Caco-2 (cell line): ENCODE measurements at places on chromosomes 1 and 21. TPM values are rescaled to one million over a fixed set of nuclear protein-coding genes. Genes with fewer than 3 reads are reported as not detected.
A peak's percentile ranks its signal among the peaks of the same experiment; 100 is the strongest.

- no peak for DNase-seq
These were observed 7.0 kb upstream of the CD58 start for GRCh38 chr1:116577759-116578314.

Gene TSPEAR
- 0.12 and 0.32 TPM in 2 replicates for total RNA-seq

Gene TMEM125
- total RNA-seq = 22.8 and 25.9 TPM in 2 replicates

GRCh38 chr1:161209790-161210409 is 5.2 kb upstream of the FCER1G start:
- peak; percentile 92 for DNase-seq

DNA sequence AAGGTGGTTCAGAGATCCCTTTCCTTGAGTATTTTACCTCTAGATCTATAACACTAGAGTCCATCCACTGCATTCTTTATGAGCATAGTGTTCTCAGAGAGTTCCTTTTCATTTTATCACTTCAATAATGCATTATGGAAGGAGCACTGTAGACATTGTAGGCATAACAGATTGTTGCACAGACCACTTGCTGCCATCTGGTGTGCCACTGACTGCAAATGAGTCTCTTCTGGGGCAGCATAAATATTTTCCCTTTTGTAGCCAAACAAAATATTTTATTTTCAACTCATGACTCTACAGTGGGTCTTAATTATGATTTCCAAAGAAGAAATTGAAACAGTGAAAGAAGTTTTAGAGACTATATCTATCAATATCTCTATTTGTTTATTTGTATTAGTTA is 290.4 kb downstream of the OLFM3 start:
- DNase-seq = no peak

DNA sequence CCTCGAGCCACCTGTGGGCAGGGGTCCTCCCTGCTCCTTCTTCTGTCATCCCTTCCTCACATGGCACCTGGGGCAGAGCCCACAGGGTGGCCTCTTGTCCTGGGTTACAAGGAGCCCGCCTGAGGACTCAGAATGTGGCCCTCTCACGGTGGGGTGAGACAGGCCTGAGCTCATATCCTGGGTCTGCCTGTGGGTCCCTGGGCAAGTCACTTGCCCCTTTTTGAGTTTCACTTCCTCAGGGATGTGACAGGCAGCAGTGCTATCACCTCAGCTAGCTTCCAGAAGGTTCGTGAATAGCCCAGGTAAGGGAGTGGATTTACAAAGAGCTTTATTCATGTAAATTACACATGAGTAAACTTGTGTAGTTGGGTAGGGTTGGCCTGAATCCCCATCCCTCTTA is 33.5 kb downstream of the HTR6 start:
- no peak for DNase-seq

GRCh38 chr1:60376196-60376595 is 302.6 kb upstream of the C1orf87 start:
- no peak for DNase-seq

GRCh38 chr1:219666242-219666641 is 53.3 kb upstream of the ZC3H11B start:
- no peak for DNase-seq

GRCh38 chr1:112882271-112882744 is 73.7 kb downstream of the SLC16A1 start:
- no peak for DNase-seq
